CD4-positive, alpha-beta T cell treated with Interleukin-15 for 4 hours (primary cell): ENCODE measurements at places on chromosomes 1 and 21.

GRCh38 chr1:39044762-39045161, 18.6 kb downstream of the NDUFS5 start:
- DNase-seq = no peak

DNA sequence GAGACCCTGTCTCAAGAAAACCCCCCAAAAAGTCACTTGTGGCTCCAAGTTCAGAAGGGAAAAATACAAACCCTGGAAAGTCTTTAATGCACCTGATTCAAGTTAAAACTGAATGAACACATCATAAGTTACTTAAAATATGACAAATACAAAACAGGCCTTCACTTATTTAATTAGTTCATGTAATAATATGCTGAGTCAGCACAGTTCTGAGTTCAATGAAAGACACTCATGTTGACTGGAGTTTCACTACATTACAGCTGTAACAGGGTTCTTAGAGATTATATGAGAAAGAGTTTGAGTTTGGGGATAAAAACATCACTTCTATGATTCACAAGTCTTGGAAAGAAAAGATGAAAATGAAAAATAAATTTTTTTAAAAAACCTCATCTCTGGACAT, 51.0 kb downstream of the DEGS1 start:
- no peak for DNase-seq

DNA sequence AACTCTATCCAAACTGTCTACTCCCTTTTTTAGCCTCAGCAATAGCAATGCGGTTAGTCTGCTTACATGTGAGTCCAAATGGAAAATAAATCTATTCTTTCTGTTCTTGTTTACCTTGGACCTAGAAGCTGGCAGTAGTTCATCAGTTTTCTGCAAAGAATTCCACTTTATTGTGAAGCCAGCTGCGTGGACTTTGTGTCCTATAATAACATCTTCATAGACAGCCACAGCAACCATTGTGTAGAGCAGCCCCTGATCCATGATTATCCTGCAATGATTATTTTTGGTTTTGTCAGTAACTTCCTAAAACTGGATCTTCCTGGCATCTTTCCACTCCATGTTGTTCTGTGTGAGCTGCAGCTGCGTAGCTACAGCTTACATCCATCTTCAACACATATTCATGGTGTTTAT, 408.7 kb downstream of the NUF2 start:
- no peak for DNase-seq

DNA sequence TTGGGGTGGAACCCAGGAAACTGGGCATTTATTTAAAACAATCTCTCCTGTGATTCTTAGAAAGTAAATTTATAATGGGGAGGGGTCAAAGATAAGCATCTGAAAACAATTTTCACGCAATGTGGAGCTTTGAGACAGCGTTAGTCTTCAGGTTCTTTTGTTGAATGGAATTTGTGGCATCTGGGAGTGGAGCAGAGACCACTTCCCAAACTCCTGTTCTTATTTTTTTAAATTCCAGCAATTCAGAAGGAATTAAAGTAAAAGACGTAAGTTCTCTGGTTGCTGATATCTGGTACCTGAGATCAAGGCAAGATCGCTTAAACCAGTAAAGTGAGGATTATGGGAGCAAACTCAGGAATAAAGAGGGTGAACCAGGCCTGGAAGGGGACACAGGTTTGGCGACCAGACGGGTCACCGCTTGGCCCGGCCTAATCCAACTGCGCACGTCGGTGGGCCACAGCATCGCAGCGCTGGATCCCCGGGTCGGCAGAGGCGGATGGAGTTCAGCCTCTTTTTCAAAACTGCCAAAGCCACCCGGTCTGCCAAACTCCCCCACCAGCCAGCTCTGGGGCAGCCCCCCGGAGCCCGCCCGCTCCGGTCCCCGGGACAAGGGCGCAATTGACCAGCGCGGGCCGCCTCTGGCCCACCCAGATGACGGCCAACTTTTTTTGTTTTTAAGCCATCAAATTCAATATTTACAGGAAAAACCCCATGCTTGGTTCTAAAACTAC, 754 bp upstream of the PDPN start:
- no peak for DNase-seq
